ENCODE measurements at places on chromosomes 5 and 9. TPM values are rescaled to one million over a fixed set of nuclear protein-coding genes. Genes with fewer than 3 reads are reported as not detected.

The PCDHB8 gene
- total RNA-seq, result under 0.01 TPM

- DNase-seq, result no peak
These were observed 20.5 kb upstream of the CDKN2AIPNL start for GRCh38 chr5:134432174-134432573.

The TRIM36 gene
- total RNA-seq, result 0.97 TPM

The ADAMTS12 gene
- total RNA-seq, result 54.8 TPM

The ROR2 gene
- 5.2 TPM for total RNA-seq

The OR1Q1 gene
- not detected for total RNA-seq

The LCN12 gene
- not detected for total RNA-seq
